ENCODE measurements at places on chromosomes 5 and 9.

- DNase-seq: no peak
Measured at GRCh38 chr5:122097391-122097790, 19.3 kb upstream of the LOX start.

DNA sequence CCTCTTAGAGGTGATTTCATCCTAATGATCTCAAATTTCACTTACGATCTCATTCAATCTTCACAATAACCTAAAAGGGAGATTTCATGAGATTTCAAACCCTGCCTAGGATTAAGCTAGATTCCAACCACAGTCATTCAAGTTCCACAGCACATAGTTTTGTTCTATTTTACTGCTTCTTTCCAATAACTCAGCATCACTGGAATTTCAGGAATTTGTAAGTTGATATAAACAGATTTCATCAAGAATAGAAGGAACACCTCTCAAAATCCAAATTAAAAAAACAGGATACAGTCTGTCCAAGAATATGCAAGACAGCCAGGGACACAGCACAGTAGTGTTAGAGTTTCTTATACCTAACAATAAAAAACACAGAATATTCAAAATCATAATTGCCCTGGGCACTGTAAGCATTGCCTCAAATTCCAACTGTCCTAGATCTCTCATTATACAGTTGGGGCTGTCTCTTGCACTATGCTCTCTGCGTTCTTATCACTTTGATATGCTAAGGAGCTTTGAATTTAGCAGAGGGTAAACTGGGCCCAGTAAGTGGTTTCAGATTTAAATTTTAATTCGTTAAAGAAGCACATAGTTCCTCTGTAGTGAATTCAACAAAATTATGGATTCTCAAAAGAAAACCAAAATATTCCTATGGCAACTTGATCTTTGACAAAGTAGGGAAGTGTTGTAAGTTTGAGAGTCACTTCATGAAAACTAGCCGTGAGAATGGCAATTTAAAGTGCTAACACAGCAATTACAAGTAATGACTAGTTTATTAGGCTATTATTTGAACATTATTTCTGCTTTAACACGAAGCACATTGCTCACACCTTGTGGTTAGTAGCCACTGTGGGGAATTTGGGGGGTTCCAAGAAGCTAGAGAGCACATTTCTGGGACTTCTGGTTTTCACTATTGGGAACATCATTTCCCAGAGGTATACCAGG is 478.6 kb upstream of the C9orf72 start:
- DNase-seq: peak; percentile 13

GRCh38 chr9:83257937-83258891 is 195.3 kb upstream of the RASEF start:
- no peak for DNase-seq

DNA sequence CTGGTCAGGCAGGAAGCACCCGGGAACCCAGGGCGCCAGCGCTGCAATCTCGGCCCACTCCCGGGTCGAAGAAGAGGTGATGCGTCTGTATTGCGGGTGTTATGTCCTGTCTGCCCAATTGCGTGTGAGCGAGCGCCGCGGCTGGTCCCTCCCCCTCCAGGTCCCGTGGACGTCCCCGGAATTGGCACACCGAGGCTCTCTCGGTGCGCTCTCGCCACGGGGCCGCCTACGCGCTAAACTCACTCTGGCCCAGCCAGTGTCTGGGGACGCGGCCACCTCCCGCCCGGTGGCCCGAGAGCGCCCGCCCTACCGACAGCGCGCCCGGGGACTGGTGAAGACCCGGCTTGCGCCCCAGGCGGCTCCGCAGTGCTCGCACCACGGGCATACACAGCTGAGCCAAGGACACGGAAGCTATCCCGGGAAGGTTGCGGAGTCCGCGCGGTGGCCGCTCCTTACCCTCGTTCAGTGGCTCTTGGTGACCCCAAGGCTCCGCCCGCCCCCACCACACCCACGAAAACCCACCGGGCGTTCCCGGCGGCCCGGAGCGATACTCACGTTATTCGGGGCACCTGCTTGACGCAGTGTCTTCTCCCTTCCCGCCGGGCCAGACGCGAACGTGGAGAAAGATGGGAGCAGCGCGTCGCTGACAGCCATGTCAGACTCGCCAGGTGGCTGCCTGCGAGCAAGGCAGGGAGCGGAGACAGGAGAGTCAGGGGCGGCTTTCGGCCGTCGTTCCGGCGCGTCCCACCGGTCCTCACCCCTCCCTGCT is 1.0 kb downstream of the KLF4 start:
- peak; percentile 69 for DNase-seq

- DNase-seq: no peak
Measured at GRCh38 chr5:38670878-38671277, 114.4 kb upstream of the LIFR start.

GRCh38 chr9:124774129-124774978 is 2.6 kb upstream of the OLFML2A start:
- peak; percentile 79 for DNase-seq

DNA sequence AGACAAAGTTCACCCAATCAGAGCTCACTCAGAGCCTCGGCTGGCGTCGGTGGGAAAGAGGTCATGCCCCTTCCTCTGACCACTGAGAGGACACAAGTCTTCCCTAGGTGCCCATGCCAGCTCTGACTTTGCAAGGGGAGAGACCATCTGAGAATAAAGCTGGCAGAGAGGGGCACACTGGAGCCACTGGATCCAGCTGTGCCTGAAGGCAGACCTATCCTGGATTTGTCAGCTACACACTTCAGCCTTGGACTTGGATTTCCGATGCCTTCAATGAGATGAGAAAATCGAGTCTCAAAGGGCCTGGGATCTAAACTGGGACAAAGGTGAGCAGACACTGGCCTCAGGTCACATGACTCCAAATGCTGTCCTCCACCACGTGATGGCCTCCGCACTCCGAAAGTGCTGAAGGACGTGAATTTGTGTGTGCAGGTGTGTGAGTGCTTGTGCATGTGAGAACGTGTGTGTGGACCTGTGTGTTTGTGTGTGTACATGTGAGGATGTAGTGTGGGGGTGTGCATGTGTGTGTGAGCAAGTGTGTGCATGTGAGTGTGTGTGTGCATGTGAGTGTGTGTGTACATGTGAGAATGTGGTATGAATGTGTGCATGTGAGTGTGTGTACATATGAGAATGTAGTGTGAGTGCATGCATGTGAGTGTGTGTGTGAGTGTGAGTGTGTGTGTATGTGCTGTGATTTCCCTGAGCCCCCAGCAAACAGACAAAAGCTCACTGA is 37.9 kb downstream of the BARX1 start:
- no peak for DNase-seq

DNA sequence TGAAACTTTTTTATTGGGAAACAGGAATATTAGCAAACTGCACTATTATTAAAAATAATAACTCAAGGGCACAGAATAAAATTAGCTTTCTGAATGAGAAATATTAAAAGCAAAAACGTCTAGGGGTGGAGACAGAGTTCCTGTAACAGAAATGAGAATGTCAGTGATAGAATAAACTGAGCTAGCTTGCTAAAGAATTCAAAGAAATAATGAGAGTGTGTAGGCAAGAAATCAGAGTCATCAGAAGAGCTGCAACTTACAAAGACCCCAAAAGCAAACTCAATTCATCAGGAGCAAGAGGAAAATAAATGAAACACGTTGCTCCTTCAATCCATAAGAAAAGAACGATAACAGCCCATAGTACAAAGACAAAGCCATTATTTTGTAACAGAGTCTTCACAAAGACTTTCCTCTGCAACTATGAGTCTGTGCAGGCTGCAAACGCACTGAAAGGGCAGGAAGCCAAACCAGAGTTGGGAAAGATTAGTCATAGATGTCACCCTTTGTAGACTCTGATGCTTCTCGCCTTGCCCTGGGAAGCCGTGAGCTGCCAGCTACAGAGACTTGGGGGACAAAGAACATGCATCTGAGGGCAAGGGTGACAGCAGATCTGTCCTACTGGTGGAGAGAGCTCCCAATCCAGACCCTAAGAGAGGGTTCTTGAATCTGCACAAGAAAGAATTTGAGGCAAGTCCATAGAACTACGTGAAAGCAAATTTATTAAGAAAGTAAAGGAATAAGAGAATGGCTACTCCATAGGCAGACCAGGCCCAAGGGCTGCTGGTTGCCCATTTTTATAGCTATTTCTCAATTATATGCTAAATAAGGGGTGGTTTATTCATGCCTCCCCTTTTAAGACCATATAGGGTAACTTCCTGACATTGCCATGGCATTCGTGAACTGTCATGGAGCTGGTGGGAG is 40.8 kb downstream of the SHC3 start:
- DNase-seq: peak; percentile 89

GRCh38 chr5:77087484-77088261 is 588 bp upstream of the ZBED3 start:
- peak; percentile 32 for DNase-seq

- DNase-seq: peak; percentile 71
Measured at GRCh38 chr5:81020478-81021167, 60.5 kb downstream of the RASGRF2 start.

GRCh38 chr5:102753889-102754766 is 977 bp upstream of the PAM start:
- DNase-seq: peak; percentile 33

DNA sequence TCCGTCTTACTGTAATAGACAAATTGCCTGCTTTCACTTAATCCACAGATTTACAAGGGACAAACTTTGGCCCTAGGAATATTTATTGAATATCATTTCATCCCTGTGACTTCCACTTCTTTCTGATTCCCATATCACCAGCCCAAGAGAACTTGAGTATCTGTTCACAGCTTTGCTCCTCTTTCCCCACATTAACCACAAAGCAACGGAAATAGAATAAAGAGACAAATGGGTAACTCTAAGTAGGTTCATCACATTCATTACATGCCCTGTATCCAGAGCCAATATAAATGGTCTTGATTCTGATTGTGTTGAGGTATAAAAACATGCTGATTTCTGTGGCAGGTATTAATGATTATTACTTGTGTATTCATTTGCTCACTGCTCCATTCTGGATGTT is 41.9 kb downstream of the TMEM252 start:
- no peak for DNase-seq

DNA sequence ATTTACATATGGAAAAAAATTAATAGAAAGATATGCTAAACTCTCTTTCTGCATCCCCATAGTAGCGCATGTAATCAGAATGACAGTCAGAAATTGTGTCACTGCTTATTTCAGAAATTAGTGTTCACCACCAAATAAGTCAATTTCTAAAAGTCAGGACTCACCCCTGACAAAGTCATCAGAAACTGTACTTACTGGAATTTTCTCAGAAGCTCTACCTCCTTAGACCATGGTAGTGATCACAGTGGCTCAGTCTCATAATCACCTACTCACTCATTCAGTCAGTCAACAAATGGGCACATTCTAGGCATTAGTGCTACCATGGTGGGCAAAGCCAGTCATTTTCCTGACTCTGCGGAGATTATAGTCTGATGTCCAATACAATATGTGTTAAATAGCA is 22.0 kb downstream of the THBS4 start:
- DNase-seq: no peak

- DNase-seq: no peak
Measured at GRCh38 chr9:116303270-116303669, 149.7 kb downstream of the PAPPA start.

GRCh38 chr5:180160789-180161188 is 48.2 kb downstream of the RASGEF1C start:
- DNase-seq: no peak

DNA sequence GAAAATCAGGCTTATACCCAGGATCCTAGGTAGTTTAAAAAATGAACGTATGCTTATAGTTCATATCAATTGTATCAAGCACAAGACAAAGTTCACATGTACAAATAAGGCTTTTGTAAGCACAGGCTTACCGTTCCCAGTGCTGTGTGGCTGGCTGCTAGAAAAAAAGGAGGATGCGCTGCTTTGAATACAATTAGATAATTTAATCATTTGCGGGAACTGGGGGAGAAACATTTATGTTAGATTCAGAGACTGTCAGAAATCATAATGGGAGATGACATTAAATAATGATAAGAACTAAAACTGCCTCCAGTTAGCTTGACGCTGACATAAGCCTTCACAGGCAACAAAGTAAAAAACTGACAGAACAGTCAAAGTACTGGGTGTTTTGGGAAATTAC is 93.2 kb downstream of the FNBP1 start:
- no peak for DNase-seq

- DNase-seq: peak; percentile 56
Measured at GRCh38 chr5:75054134-75054930, 2.0 kb upstream of the GCNT4 start.

GRCh38 chr5:168898247-168898911 is 319.2 kb upstream of the PANK3 start:
- no peak for DNase-seq

DNA sequence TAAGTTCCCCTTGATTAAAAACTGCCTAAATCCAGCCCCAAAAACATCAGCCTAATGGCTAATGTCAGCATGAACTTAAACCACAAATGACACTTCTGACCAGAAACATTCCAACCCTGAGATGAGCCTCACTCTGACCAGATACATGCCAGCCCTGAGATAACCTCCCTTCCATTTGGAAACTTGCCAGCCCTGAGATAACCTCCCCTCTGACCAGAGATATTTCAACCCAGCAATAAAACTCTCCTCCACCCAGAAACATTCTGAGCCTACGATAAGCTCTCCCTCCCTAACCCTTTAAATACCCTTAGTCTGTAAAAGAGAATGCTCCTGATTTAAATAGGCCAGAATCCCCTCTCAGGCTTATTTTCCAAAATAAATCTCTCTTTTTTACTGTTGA is 1035.7 kb upstream of the NUDT12 start:
- DNase-seq: no peak

DNA sequence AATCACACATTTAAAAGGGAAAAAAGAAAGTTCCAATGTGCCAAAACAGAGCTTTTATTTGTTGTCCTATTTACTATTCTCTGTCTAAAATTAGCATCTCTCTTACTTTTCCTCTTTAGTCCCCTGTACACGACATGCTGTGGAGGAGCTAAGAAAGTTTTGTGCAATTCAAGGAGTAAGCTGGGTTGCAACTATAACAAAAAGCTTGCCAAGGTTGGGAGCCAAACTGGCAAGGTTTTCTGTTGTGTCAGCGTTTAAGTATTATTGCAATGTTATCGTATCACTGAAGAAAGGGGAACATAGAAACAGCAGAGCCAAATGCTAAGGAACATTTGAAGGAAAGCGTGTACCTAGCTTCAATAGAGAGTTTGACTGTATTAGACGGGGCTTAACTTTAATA is 680.8 kb downstream of the CETN3 start:
- no peak for DNase-seq

DNA sequence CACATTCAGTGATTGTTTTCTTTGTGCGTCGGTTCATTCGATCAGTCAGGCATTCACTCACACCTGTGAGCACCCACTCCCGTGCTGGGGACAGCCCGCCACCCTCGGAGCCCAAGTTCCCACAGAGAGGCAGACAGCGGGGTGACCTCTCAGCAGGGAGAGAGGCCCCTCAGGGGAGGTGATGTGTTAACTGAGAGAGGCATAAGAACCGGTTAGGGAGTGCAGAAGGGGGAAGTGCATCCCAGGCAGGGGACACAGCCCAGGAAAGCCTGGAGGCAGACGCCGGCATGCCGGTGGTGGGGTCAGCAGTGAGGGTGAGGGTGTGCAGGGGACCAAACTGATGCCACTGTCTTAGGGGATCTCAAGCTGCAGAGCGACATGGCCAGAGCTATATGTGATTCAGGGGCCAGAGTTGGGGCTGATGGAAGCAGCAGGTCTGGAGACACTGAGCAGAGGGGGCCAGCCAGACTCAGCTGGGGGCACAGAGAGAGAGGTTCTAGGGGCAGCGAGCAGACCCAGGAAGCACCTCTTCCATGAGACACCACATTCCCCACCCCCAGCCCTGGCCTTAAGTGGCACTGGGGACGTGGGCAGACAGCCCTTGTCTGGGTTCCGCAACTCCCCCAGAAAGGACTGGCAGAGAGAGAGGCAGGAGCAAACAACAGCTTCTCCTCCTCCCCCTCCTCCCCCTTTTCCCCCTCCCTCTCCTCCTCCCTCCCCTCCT is 35.9 kb downstream of the HK3 start:
- no peak for DNase-seq

Measured in kidney tubule cell (primary cell).